ENCODE measurements at places on chromosomes 2 and 18.

DNA sequence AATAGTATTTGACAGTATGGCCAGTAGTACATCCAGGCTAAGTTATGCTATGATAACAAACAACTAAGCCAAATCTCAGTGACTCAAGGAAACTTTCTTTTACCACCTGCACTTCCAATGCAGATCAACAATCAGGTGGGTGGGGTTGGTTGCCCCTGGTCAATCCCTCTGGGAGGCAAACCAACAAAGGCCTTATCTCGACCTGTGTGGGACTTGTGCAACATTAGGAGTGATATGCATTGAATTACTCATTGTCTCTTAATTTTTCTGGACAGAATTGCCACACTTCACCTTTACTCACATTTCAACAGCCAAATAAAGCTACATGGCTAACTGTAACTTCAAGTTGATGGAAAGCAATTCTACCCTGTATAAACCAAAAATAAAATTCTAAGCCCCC, 1049.3 kb upstream of the CDH2 start:
- no peak for DNase-seq

- DNase-seq: no peak
These were observed 39.5 kb downstream of the RNU4ATAC start for GRCh38 chr2:121570036-121570666.

- no peak for DNase-seq
These were observed 15.0 kb upstream of the DSG1 start for GRCh38 chr18:31302991-31303390.

DNA sequence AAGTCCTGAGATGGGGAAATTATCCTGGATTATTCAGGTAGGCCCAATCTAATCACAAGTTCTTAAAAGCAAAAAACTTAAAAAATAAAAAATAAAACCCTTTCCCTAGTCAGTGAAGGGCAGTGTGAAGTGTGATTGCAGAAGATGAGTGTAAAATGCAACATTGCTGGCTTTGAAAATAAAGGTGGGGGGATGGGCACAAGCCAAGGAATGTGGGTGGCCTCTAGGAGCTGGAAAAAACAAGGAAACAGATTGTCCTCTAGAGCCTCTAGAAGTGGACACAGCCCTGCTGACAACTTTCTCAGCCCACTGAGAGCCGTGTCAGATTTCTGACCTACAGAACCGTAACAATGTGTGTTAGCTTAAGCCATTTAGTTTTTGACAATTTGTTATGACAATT, 184.3 kb upstream of the HNRNPA3 start:
- no peak for DNase-seq

DNA sequence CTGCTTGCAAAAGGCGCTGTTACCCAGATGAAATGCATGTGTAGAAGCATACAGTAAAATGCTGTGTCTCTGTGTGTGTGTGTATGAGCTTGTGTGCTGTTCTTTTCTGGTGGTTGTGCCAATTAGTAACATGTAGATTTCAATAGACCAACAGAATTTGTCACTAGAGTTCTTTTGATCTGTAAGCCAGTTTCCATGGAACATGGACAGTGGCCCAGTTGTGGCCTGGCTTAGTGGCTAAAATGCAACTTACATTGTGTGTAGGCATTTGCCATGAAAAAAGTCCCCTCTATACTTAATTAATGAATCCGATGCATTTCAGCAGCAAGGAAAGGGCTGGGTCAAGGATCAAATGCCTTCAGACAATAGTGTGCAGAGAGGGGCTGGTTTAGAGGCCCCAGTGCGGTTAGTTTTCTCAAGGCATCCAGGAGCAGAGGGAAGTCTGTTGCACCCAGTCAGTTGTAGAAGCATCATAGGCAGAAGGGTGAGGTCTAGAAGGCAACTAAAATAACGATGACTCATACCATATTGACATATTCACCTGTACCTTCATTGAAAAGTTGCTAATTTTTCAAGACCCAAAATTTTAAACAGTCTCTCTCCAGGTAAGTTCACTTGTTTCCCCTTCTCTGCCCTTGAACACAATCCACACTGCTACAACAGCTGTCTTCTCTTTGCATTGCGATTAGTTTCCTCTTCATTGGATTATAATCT, 366.9 kb upstream of the SPRED2 start:
- DNase-seq: no peak

DNA sequence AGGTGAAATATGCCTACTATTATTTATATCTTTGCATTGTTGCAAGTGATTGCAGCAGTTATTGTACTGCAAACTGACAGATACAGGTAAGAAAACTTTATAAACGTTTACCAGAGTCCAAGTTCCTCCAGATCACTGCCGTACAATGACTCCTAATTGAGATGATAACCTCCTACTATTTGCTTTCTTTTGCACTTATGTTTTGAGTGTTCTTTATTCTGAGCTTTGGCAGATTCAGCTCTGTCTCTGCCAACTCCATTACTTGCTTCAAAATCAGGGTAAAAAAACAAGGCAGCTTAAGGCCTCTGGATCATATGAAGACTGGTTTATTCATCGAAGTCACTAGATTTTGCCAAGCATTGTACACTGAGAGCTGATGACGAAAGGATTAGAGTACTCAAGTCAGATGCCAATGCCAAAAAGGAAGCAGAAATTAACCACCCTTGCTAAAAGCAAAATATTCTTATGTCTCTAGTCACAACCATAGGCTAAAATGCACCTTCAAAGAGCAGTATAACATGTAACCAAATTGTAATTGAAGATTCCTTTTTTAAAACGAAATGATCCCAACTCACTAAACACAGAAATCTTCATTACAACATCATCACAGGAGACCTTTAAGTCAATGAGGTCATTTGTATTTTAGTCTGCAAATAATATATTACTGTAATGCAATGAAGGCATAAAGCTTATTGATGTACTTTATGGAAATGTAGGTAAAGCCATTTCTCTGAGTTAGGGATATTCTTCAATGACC, 10.5 kb upstream of the IKZF2 start:
- no peak for DNase-seq
